ENCODE measurements at places on chromosomes 6 and 20. TPM values are rescaled to one million over a fixed set of nuclear protein-coding genes. Genes with fewer than 3 reads are reported as not detected.

DNA sequence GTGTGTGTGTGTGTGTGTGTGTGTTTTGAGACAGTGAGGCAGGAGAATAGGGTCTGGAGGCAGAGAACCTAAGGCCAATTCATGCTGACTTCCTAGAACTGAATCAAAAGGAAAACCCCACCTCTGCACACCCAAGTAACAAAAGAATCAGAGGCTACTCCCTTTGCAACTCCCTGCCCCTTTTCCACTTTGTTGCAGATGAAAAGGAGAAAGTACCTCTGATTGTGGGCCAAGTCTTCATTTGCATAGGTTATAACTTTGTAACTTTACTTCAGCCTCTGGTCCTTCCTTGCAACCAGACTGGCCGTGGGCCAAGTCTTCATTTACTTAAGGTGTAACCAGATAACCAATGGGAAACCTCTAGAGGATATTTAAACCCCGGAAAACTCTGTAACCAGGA lies 168.8 kb downstream of the EYA2 start:
- no peak for DNase-seq
- H3K36me3 ChIP-seq: no peaks in the 10 kb centered on the region
- no peak overlapping the region for H3K27ac ChIP-seq
- H3K4me3 ChIP-seq: no peak overlapping the region
- H3K27me3 ChIP-seq: no peaks in the 10 kb centered on the region

The FRMD1 gene
- not detected for total RNA-seq

DNA sequence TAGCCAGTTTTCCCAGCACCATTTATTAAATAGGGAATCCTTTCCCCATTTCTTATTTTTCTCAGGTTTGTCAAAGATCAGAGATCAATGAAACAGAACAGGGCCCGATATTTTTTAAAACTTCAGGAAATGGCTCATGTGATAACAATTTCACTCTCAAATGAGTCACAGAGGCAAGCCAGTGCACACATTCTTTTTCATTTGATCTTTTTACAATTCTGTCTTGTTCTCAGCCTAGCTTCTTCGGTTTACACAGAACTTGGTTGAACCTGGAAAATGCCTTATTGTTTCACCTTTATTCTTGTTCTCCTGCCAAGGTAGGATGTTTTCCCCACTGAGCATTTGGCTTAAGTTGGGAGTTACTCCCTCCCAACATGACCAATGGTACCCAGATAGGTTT lies 258.9 kb downstream of the COL12A1 start:
- H3K27ac ChIP-seq: no peak overlapping the region
- no peaks in the 10 kb centered on the region for H3K36me3 ChIP-seq
- H3K4me1 ChIP-seq: no peaks in the 10 kb centered on the region
- H3K27me3 ChIP-seq: no peaks in the 10 kb centered on the region
- DNase-seq: no peak

DNA sequence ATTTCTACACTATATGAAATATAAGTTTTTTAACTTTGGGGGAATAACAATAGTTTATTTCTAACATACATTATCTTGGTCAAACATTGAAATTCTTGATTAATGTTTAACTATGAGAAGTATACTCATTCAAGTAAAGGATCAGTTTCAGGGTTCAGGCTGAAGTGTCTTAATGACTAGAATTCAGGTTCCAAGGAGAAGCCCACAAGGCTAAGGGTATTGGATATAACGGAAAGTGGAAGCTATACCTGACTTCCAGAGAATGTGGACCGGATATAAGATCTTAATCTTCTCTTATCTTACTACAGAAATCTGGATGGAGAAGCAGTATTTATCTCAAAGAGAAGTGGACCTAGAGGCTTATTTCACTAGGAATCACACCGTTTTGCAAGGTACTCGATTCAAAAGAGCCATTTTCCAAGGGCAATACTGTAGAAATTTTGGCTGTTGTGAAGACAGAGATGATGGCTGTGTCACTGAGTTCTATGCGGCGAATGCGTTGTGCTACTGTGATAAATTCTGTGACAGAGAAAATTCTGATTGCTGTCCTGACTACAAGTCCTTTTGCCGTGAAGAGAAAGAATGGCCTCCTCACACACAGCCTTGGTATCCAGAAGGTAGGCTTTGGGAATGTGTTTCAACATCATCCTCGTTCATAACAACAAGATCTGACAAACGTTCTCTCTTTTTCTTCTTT lies at the start of gene TINAG:
Gene TINAG, plus strand, starts transcription at position 153 of the 697 bp plus-strand sequence. Its CDS starts 110 bp downstream, at position 263.
- DNase-seq: no peak
- H3K4me1 ChIP-seq: no peaks in the 10 kb centered on the region
- no peaks in the 10 kb centered on the region for H3K36me3 ChIP-seq
- no peak within 1 kb of the TSS for H3K27ac ChIP-seq

The VSX1 gene
- total RNA-seq: not detected

GRCh38 chr6:87473419-87473903 lies 687 bp downstream of the SLC35A1 start:
- H3K27me3 ChIP-seq: peaks cover 2% of the 10 kb centered on the region
- no peaks in the 10 kb centered on the region for H3K36me3 ChIP-seq
- peak overlapping the region; percentile 85 for H3K27ac ChIP-seq

GRCh38 chr6:106227612-106228507 lies 97.7 kb downstream of the ATG5 start:
- no peaks in the 10 kb centered on the region for H3K27me3 ChIP-seq
- no peak overlapping the region for H3K4me3 ChIP-seq
- no peak for DNase-seq
- peaks cover 5% of the 10 kb centered on the region for H3K4me1 ChIP-seq
- no peak overlapping the region for H3K27ac ChIP-seq
- no peaks in the 10 kb centered on the region for H3K36me3 ChIP-seq

DNA sequence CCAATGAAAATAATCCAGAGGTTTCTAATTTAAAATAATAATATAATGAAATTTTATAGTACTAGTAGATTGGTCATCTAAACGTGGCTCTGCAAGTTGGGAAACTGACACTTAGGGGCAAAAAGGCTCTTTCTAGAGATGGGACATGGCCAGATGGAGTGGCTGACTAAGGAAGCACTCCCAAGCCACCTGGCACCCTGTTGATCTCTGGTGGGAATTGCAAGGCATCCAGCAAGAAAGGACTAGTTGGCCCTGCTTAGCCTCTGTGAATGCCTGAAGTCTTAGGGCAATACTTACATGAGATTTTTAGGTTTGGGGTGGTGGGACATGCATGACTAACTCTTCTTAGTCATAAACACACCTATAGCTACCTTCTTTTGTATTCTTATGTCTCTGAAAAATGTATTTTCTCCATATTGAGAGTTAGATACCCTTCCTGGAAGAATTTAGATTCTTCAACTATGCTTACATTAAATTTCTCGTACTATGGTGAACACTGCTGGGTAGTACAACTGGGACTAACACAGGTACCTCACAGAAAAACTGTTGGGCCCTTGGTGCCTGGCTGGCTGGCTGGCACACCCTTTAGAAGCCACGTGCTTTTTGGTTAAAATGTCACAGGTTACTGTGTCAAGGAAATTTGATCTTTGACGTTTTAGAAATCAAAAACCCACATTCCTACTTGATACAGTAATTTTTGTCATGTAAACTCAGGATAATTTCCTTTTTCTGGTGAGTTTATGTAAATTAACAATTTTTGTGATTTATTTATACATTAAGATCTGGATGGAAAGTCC lies 25.0 kb upstream of the SH3BGRL2 start:
- no peak overlapping the region for H3K27ac ChIP-seq
- H3K27me3 ChIP-seq: no peaks in the 10 kb centered on the region
- no peak for DNase-seq
- no peaks in the 10 kb centered on the region for H3K4me1 ChIP-seq
- no peaks in the 10 kb centered on the region for H3K36me3 ChIP-seq

- no peaks in the 10 kb centered on the region for H3K27me3 ChIP-seq
- H3K4me3 ChIP-seq: no peak overlapping the region
- peak; percentile 62 for DNase-seq
- no peaks in the 10 kb centered on the region for H3K4me1 ChIP-seq
- H3K27ac ChIP-seq: no peak overlapping the region
Observed at GRCh38 chr20:45104786-45105185, 3.9 kb upstream of the KCNS1 start.

- no peak overlapping the region for H3K27ac ChIP-seq
- H3K36me3 ChIP-seq: no peaks in the 10 kb centered on the region
- no peak for DNase-seq
- peaks cover 6% of the 10 kb centered on the region for H3K27me3 ChIP-seq
Observed at GRCh38 chr6:119436583-119436982, 87.0 kb upstream of the MAN1A1 start.

DNA sequence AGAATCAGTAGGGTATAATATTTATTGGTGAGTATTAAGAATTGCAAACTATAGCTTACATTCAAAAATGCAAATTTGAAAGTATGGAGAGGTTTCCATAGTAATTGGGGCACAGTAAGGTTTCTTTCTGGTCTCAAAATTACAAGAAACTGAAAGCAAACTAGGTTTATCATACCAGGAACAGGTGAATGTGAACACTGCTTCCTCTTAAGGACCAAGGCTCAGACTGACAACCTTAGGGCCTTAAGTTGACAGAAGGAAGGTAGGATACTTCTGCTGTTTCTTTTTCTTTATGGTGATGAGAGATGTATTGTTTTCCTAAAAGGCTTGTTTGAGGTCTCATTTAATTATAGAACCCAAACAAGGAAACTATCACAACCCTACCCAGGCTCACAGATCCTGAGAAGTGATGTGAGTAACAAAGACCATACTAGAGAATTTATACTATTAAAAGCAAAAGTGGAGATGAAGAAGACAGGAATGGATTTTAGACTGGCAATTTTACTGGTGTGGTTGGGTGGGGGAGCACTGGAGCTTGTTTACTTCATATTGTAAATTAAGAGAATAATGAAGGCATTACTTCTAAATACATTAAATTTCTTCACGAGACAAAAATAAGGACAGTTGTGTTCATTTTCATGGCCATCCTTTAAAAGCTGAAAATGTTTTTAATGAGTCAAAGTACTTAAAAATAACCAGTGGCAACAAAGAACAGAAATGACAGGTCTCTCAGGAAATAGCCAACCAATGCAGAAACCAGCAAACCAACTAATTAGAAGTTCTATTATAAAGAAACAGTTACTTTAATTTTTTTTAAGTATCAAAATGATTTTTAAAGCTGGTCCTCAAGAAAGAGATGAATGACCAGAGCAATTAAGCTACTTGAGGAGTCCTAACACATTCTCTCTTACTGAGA lies 21.3 kb downstream of the STAU1 start:
- no peak overlapping the region for H3K4me3 ChIP-seq
- no peak overlapping the region for H3K27ac ChIP-seq
- peaks cover 13% of the 10 kb centered on the region for H3K36me3 ChIP-seq

- no peak overlapping the region for H3K4me3 ChIP-seq
- no peaks in the 10 kb centered on the region for H3K36me3 ChIP-seq
- H3K27me3 ChIP-seq: no peaks in the 10 kb centered on the region
- no peaks in the 10 kb centered on the region for H3K4me1 ChIP-seq
- no peak overlapping the region for H3K27ac ChIP-seq
Observed at GRCh38 chr6:157476797-157477196, 95.8 kb downstream of the ZDHHC14 start.

DNA sequence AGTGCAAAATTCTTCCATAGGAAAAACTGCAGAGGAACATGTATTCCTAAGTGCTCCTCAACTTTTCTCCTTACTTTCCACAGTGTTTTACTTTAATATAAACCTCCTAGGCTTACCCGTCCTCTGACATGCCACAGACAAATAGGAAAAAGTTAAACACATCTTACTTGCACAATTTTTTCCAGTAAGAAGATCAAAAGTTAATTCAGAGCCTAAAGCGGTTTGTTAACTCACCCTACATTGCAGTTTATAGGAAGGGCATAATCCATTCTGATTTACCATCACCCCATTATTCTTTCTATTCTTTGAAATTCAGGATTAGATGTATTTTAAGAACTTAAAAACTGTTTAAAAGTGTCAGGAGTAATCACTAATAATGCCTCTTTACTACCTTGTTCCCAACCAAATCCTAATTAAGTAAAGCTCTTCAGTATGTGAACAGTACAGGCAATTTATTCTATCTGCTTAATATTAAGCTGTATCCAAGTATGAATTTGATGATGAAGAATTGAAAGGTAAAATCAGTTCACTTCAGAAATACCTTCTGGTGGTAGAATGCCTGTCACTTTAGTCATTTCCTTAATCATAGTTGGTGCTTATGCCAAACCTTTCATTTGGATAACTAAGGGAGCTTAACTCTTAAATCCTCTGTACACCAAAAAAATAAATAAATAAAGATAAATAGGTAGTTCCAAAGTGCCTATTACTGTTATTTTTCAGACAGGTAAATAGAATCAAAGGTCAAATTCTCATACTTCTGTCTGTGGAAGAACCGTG lies 292.0 kb downstream of the ALDH8A1 start:
- H3K4me3 ChIP-seq: no peak overlapping the region
- DNase-seq: no peak
- peaks cover 3% of the 10 kb centered on the region for H3K4me1 ChIP-seq
- no peaks in the 10 kb centered on the region for H3K27me3 ChIP-seq
- no peaks in the 10 kb centered on the region for H3K36me3 ChIP-seq

GRCh38 chr6:5617179-5617578 lies 355.9 kb downstream of the FARS2 start:
- H3K27ac ChIP-seq: no peak overlapping the region
- H3K27me3 ChIP-seq: no peaks in the 10 kb centered on the region
- H3K4me1 ChIP-seq: no peaks in the 10 kb centered on the region
- H3K4me3 ChIP-seq: no peak overlapping the region

DNA sequence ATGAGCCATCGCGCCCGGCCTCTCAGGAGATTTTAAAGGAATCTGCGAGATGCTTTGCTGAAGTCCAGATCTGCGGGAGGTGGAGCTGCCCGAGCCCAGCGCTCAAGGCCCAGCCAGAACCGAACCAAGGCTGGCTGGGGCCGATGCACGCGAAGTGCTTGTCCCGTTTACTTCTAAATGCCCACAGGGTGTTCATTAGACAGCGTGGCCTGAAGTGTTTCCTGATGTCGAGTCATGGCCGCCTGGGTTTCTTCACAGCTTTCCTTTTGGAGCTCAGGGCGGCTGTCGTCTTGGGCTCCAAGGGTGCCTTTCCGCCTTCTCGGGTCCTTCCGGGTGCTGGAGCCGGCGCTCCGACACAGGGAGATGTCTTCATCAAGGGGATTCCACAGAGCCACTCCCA lies 25.1 kb upstream of the CCR6 start:
- no peak overlapping the region for H3K27ac ChIP-seq
- no peaks in the 10 kb centered on the region for H3K4me1 ChIP-seq
- no peak for DNase-seq

GRCh38 chr20:63138855-63139341 lies 77.0 kb downstream of the YTHDF1 start:
- no peak overlapping the region for H3K4me3 ChIP-seq
- no peaks in the 10 kb centered on the region for H3K4me1 ChIP-seq
- H3K27ac ChIP-seq: no peak overlapping the region

The CDSN gene
- not detected for total RNA-seq

DNA sequence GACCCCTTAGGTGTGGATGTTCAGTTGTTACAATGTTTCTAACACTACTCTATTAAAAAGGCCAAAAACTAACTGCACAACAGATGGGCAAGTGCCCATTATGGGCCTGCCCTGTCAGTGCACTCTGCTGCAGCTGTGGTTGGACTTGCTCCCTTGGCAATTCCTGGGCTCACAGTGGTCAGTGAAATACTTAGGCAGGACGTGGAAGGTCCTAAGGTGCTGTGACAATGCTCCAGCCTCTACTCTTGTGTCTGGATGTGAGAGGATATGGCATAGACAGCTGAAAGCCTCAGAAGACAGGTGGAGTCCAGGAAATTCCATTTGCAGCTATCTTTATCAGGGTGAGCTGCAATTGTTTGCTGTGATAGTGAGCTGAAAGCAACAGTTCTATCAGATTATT lies 136.5 kb upstream of the OLIG3 start:
- no peak overlapping the region for H3K27ac ChIP-seq
- H3K27me3 ChIP-seq: no peaks in the 10 kb centered on the region
- H3K36me3 ChIP-seq: no peaks in the 10 kb centered on the region
- no peak overlapping the region for H3K4me3 ChIP-seq
- H3K4me1 ChIP-seq: no peaks in the 10 kb centered on the region

The EDN3 gene
- not detected for total RNA-seq

- no peak overlapping the region for H3K27ac ChIP-seq
- no peaks in the 10 kb centered on the region for H3K27me3 ChIP-seq
- H3K4me3 ChIP-seq: no peak overlapping the region
Observed at GRCh38 chr20:1434571-1435336, 31.9 kb downstream of the NSFL1C start.

The LINC00237 gene
- not detected for total RNA-seq
